ENCODE measurements at places on chromosomes 5 and 9.

GRCh38 chr9:80086822-80087345 lies 515.1 kb downstream of the TLE4 start:
- DNase-seq: no peak

DNA sequence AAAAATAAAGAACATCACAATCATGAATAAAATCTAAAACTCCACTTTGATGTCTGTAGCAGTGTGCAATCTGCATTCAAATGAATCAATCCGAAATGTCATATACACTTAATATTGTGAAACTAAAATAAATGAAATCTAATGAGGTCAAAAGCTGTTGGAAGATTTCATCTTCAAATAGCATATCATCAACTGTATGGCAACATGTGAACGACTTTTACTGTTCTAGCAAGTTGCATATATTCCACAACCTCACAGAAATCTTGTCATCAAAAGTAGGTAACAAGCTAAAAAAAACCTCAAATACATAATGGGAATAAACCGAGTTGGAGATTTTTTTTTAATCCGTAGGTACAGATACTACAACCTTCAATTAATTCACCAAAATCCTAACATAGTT lies 1.2 kb downstream of the PTBP3 start:
- no peak for DNase-seq

GRCh38 chr9:128505414-128505765 lies 871 bp downstream of the GLE1 start:
- DNase-seq: no peak

- DNase-seq: peak; percentile 70
These were observed 2.4 kb upstream of the PHYKPL start for GRCh38 chr5:178234750-178235587.

DNA sequence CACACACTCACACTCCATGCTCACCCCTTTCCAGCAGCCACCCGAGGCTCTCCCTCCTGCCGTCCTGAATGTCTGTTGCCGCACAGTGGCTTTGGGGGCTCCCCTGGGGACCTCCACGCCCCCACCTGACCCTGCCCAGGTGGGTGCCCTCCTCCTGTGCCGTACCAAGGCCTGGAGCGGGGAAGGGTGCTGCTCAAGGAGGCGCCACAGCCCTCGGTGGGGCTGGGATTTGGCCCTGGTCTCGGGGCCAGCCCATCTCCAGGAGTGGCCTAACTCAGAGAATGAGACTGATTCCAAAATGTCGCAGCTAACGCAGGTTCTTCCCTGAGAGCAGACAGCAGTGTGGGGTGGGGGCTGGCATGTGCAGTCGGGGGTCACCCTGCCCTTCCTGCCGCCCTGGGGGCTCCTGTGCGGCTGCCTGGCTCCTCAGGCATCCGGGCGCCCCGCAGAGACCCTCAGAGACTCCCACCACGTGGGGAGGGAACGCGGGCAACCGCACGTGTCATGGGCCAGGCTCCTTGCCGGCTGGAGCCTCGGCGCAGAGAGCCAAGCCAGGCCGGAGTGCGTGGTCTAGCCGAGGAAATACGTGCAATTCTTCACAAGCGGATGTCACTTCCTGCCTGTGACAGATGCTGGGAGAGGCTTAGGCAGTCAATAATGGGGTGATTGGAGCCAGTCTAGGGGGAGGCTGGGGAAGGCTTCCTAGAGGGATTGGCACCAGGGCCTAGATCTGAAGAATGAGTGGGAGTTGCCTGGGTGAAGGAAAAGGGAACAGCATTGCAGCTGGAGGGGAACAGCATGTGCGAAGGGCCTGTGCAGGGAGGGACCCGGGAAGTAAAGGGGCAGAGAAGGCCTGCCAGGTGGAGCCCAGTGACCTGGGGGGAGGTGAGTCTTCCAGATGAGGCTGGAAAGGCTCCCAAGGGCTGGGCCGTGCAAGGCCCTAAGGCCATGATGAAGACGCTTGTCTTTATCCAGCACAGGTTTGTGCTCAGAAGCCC lies 44.1 kb downstream of the C9orf50 start:
- DNase-seq: no peak

GRCh38 chr9:385818-386398 lies 171.2 kb downstream of the DOCK8 start:
- no peak for DNase-seq

GRCh38 chr9:108022246-108022935 lies 532.8 kb upstream of the KLF4 start:
- DNase-seq: no peak

GRCh38 chr9:113337714-113338113 lies 2.4 kb downstream of the WDR31 start:
- no peak for DNase-seq

- DNase-seq: no peak
These were observed 31.6 kb upstream of the STK32A start for GRCh38 chr5:147203213-147203612.

- no peak for DNase-seq
These were observed 123.3 kb downstream of the SUSD1 start for GRCh38 chr9:112051812-112052211.

DNA sequence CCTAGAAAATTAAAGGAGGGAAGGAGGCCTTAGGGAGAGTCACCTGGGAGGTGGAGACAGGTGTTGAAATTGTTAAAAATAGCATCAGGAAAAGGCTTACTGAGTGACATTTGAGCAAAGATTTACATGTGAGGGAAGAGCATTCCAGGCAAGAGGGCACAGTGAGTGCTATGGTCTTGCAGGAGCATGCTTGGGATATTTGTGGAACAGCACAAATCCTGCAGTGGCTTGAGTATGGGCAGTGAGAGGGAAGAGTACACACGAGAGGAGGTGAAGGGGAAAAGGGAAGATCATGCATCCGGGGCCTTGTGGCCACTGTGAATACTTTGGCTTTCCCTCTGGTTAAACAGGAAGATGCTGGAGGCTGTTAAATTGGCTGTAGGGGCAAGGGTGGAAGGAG lies 36.6 kb downstream of the ACER2 start:
- no peak for DNase-seq

DNA sequence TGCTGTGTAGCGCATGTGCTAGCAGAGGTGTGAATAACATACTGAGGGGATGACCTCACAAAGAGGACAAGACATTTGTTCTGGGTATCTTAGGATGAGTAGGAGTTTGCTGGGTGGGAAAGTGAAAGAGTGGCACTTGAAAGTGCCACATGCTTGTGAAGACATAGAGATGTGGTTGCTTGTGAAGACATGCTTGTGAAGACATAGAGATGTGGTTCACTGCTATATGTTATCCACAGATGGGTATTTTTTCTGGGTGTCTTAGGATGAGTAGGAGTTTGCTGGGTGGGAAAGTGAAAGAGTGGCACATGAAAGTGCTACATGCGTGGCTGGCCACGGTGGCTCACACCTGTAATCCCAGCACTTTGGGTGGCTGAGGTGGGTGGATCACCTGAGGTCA lies 63.6 kb downstream of the MAST4 start:
- no peak for DNase-seq

- no peak for DNase-seq
These were observed 404.6 kb upstream of the ARRDC3 start for GRCh38 chr5:91787718-91788117.

DNA sequence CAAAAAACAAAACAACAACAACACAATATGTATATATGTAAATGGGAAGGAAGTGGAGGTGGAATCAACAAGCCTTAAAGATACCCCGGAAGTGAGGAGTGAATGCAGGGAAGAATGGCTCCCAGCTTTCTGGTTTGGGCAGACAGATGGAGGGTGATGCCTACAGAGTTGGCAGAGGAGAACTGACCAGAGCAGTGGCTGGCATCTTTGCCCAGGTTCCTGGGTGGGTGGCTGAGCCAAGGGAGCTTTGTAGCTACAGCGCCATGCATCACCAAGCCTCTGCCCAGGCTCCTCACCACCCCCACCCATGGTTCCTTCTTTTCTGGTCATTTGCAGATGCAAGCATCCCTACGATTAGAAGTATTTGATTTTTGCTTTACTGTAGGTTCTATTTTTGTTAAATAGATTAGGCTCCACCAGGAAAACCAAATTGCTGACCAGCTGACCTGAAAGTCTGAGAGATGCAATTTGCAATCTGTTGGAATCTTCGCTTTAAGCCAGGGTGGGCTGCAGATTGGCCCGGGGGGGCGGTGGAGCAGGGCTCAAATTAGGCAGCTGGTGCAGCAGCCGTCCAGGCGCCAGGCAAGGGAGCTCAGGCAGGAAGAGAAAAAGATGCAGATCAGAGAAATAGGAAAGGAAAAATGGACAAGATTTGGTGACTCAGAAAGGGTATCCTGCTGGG lies 163.3 kb upstream of the TBC1D2 start:
- DNase-seq: no peak

DNA sequence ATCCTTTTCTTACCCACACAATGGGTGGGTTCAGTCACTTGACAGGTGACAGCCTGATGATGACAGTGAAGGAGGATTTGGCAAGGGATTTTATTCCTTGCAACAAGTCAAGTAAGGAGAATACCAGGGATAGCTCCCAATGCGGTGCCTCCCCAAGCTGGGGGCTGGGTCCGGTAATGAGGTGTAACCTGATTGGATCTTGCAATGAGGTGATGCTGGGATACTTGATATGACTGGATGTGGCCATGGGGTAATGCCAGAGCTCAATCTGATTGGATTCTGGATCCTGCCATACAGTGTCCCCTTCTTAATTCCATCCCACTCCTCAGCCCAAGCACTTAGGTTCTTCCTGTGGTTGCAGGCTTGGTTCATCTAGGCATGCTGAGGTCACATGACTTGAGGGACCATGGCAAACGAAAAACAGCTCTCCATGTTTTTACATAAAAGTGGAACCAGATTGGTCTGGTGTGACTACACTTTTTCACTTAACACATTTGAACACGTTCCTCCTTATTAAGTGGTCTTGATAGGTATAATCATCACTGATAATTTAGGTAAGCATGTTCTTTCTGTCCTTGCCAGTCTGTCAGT lies 181.1 kb downstream of the PDZD2 start:
- DNase-seq: no peak

GRCh38 chr5:14331386-14331781 lies 188.2 kb downstream of the TRIO start:
- DNase-seq: no peak

- no peak for DNase-seq
These were observed 126.6 kb downstream of the NSG2 start for GRCh38 chr5:174172152-174172551.

- DNase-seq: no peak
These were observed 264.0 kb downstream of the EPB41L4A start for GRCh38 chr5:112154940-112155686.

DNA sequence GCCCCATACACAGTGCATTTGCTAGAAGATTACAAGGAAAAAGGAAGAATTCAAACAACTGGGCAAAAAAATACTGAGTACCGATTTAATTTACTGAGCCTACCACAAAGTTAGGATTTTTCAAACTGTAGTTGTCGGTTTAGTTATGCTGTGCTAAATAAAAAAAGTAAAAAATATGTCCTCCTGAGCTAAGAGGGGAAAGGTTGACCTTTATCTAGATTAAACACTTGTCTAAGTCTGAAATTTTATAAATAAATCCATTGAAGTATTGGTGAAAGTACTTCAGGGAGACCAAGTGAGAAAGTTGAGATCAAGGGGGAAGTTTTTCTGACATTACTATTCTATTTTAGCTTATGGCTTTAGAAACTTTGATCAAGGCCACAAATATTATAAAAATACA lies 19.1 kb upstream of the DAB2 start:
- DNase-seq: no peak

DNA sequence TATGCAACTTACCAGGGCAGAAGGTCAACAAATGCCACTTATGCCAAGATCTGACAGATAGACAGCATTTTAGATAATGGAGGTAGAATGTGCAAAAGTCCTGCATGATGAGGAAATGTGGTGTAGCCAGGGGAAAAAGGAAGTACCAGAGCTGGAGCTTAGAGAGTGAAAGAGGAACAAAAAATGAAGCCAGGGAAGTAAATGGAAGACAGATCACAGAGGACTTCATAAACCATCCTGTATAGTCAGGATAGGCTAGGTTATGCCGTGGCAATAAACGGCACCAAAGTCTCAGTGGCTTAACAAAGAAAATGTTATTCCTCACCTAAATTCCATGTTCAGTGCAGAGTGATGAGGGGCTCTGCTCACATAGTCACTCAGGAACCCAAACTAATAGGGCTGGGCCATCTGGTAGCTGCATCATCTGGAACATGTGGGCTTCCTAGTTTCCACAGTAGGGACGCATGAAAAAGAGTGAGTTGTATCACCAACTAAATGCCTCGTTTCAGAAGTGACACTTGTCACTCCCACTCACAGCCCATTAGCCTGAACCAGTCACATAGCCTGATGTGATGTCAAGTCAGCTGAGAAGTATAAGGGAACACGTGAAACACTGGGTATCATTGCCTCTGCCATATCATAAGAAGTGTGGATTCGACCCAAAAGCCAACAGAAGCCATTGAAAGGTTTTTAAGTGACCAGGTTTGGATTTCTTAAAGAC lies 70.3 kb downstream of the SH3RF2 start:
- DNase-seq: no peak

DNA sequence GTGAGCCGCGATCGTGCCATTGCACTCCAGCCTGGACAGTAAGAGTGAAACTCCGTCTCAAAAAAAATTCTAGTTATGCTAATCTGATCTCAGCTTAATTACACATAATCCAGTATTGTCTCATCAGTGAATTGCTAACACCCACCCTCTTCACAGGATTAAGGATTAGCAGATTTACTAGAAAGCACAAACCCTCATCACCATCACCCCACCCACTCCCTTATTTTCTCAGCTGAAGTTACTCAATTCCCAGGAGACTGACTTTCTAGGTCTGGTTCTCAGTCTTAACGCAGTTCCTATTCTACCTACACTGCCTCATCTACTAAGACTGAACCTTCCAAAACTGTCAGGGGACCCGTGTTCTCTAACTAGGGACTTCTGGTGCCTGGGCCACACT lies 9.0 kb downstream of the TOR1B start:
- DNase-seq: no peak

GRCh38 chr5:163439092-163439425 lies 1.7 kb downstream of the CCNG1 start:
- no peak for DNase-seq

GRCh38 chr9:37947471-37947870 lies 43.5 kb upstream of the SLC25A51 start:
- DNase-seq: no peak

DNA sequence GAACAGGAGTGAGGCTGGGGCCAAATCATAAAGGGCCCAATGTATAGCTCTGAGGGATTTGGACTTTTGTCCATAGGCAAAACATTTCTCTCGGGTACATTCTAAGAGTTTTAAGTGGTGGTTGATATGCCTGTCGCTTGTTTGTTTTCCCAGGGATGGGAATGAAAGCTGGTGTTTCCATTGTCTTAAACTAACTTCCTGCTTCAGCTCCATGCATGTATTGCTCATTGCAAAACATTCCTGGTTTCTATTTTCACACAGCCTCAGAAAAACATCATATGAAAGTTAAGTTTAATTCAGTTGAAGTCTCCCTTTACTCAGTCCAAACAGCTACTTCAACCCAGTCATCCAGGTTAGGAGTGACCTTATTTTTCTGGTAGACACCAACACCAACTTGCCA lies 235.0 kb downstream of the ACTL7B start:
- no peak for DNase-seq

GRCh38 chr9:18544456-18544855 lies 70.5 kb downstream of the ADAMTSL1 start:
- no peak for DNase-seq

- DNase-seq: no peak
These were observed 289.9 kb downstream of the DMAC1 start for GRCh38 chr9:7509576-7510145.

Measured in CD4-positive, alpha-beta T cell treated with Interleukin-6 at 100 ng/mL for 8 hours (primary cell).